Subcutaneous adipose tissue (tissue), 4 donors: ENCODE measurements at places on chromosomes 4 and X. TPM values are rescaled to one million over a fixed set of nuclear protein-coding genes. Genes with fewer than 3 reads are reported as not detected.

The SMARCAD1 gene
- 22.7 TPM for total RNA-seq

The CLNK gene
- total RNA-seq: not detected

The CCSER1 gene
- total RNA-seq: 16.0 TPM

The RAB33A gene
- total RNA-seq: not detected

The ASB9 gene
- total RNA-seq: 2.0 TPM

The PLS3 gene
- 61.7 TPM for total RNA-seq

The TRO gene
- 6.8 TPM for total RNA-seq

The PHKA1 gene
- total RNA-seq: 6.5 TPM

The EDA gene
- 5.5 TPM for total RNA-seq

The DUX4 gene
- total RNA-seq: not detected

The SPANXN4 gene
- not detected for total RNA-seq

The HERC3 gene
- 48.9 TPM for total RNA-seq

The SPIN3 gene
- total RNA-seq: 7.5 TPM

The HTN3 gene
- not detected for total RNA-seq

The MBNL3 gene
- total RNA-seq: 11.3 TPM
